ENCODE measurements at places on chromosomes 16 and 17.
A peak's percentile ranks its signal among the peaks of the same experiment; 100 is the strongest.

DNA sequence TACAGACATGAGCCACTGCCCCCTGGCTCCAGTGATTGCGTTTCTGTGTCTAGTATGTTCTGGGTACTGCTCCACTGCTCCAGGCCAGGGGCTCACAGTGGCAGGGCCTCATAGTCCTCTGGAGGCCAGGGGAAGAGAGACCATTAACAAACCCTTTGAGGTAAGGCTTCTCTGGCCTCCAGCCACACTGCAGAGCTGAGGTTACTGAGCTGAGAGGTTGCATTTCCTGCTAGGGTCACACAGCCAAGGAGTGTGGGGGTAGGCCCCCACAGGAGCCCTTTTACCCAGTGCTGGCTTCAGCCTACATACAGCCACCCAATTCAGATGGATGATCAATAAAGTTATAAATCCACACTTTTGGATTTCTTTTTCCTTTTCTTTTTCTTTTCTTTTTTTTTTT lies 50.4 kb upstream of the DLX4 start:
- no peak for ATAC-seq

DNA sequence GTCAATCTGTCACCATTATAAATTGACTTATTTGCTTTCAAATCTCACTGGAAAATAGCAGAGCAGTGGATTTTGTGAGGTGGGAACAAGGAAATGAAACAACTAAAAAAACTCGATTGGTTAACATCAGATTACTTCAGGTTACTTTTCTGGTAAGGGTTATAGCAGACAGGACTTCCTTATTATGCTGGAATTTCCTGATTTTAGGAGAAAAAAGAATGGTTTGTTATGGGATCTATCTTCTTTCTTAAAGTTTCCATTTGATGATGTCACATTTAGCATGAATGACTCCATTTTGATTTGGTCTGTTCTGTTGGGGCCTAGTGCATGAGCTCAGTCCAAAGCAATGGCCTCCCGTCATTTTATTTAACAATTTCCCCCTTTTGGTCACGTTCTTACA lies 210.6 kb downstream of the KCNJ2 start:
- no peak for ATAC-seq

- no peak for ATAC-seq
Measured at GRCh38 chr16:84735849-84736586, 36.2 kb downstream of the USP10 start.

- ATAC-seq: no peak
Measured at GRCh38 chr17:52515927-52516326, 357.4 kb upstream of the CA10 start.

GRCh38 chr16:3609895-3610697 lies 1.3 kb downstream of the SLX4 start:
- ATAC-seq: no peak

DNA sequence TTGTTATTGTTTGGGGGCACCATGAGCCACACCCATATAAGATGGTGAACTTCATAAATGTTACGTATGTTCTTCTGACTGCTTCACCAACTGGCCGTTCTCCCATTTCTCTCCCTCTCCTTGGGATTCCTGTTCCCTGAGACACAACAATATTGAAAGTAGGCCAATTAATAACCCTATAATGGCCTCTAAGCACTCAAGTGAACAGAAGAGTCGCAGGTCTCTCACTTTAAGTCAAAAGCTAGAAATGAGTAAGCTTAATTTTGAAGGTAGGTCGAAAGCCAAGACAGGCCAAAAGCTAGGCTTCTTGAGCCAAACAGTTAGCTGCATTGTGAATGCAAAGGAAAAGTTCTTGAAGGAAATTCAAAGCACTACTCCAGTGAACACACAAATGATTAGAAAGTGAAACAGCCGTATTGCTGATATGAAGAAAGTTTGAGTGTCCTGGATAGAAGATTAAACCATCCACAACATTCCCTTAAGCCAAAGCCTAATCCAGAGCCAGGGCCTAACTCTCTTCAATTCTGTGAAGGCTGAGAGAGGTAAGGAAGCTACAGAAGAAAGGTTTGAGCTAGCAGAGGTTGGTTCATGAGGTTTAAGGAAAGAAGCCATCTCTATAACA lies 25.8 kb downstream of the HLF start:
- no peak for ATAC-seq

GRCh38 chr16:57536306-57537193 lies at the start of gene CCDC102A:
Gene CCDC102A, minus strand, starts transcription at chr16:57536571. Its CDS starts 7,394 bp downstream, at chr16:57529177.
- ATAC-seq: peak; percentile 61

DNA sequence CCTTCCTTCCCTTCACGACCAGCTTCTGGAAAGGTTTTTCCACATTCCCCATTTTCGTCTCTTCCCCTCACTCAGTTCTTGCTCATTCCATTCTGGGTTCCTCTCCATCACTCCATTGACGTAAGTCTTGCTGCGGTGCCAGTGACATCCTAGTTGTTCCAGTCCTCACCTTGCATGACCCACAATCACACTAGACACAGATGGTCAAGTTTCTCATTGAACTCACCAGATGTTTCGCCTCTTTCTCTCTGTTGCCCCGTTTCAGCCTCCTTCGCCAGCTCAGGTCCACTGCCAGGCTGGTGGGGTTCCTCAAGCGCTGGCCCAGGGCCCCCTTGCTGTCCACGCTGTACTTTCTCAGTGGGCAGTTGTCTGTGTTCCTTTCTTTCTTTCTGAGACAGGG lies 43.4 kb downstream of the CCDC42 start:
- no peak for ATAC-seq

GRCh38 chr16:27193300-27193990 lies 9.9 kb upstream of the KDM8 start:
- ATAC-seq: peak; percentile 56

DNA sequence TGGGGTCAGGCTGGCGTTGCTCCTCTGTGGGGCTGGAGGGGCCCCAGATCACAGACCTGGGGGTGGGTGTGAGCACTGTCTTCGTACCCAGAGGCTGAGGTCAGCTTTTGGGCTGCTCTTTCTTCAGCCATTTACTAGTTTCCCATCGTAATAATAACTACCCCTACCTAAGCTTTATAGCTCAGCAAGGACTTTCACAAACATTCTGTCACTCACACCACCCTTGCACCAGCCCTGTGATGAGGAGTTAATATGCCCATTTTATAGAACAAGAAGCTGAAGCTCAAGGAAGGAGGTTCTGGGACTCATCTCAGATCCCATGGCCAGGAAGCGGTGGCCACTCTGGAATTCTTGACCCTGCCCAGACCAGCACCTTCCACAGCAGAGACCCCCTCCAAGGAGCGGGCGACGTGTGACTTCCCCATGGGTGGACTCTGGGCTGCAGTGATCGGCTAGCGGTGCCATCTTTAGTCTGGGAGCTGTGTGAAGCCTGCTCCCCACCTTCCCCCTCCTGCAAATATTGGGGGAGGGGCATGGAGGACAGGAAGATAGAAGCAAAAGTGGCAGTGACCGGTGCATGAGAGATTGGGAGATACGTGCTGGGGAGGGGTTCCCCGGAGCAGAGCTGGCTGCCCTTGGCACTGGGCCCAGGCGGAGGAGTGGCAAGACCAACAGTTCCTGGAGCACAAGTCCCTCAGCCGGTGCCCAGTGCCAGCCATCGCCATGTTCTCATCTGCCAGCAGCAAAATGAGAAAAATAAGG lies 81.8 kb upstream of the TOB1 start:
- ATAC-seq: no peak

- peak; percentile 91 for ATAC-seq
Measured at GRCh38 chr17:6913608-6914443, 82.0 kb upstream of the ALOX12 start.

DNA sequence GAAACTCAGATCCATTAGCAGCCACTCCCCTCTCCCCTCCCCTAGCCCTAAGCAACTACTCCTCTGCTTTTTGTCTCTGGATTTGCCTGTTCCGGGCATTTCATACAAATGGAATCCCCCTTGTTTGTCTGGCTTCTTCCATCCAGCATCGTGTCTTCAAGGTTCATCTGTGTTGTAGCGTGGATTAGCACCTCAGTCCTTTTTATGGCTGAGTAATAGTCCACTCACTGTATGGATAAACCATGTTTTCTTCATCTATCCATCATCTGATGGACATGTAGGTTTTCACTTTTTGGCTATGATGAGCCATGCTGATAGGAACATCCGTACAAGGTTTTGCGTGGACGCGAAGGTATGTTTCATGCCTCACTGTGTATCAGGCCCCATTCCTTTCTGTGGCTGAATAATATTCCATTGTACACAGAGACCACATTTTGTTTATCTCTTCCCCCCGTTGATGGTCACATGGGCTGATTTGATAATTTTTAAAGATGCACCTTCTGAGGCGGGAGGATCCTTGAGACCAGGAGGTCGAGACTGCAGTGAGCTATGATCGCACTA lies 8.9 kb upstream of the GSE1 start:
- ATAC-seq: no peak

DNA sequence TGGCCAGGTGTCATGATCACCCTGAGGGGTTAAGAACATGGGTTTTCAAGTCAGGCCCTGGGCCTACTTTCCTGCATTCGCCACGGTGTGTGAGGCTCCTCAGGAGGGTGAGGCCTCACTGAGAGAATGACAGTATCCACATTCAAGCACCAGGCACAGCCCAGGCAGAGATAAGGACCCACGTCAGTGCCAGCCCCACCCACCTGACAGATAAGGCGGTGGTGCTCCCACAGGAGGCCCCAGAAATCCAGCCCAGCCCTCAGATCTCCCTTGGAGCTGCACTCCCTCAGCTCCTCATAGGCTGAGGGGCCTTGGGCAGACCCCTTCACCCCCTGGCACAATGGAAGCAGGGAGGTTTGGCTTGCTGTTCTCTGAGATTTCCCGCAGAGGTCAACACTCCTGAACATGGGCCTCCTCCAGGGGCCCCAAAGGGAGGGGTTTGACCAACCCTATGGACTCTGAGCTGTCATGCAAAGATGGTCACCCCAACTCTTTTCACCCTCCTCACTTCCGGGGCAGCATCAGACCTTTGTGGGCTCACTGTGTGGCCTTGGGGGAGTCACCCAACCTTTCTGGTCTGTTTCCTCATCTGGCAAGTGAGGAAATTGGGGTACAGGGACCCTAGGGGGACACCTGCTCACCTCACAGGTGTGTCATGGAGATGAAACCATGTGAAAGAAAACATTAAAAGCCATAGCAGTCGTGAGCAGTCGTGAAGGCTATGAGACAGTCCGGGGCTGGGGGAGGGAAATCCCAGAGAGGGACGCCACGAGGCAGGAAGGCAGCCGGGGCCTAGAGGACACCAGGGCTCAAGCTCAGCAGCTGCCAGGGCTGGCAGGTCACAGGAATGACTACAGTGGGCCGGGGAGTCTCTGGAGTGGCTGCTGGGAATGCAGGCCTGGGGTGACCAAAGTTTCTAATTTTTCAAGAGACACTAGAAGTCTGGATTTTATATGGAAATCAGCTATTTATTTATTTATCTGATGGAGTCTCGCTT lies 15.4 kb downstream of the PLLP start:
- ATAC-seq: no peak

DNA sequence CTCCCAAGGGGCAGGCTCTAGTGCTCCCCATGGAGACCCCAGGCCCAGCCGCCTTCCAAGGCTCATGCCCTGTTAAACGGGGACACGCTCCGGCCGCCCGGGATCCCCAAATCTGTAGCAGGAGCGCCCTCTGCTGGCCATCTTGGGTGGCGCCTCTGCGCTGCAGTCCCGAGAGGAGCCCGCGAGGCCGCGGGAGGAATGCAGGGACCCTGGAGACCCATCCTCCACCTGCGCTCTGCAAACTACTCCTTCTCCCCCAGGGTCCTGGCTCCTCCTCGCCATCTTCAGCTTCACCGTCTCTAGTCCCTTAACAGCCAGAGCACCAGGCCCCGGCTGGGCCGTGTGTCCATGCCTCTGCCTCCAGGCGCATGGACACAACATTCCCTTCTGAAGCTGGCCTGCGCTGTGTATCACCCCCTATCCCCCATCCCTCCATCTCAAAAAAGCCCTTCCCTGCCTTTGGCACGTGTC lies 23.6 kb upstream of the KRT17 start:
- peak; percentile 95 for ATAC-seq

DNA sequence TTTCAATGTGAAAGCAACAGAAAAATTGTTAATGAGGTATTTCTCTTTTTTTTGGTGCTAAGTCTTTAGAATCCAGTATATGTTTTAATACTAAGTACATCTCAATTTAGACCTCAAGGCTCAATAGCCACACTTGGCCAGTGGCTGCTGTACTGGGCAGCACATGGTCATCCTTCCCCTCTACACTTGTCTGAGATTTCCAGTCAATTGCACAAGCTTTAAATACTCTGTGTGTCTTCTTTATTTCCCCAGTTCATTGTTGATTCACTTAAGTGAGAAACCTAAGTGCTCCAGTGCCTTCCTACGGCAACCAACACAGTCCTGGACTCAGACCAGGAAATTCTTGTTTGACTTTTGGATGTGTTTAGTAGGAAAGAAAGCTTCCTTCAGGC lies 62.2 kb downstream of the TNRC6C start:
- ATAC-seq: no peak

- ATAC-seq: no peak
Measured at GRCh38 chr17:78739331-78739931, 42.6 kb downstream of the CYTH1 start.

DNA sequence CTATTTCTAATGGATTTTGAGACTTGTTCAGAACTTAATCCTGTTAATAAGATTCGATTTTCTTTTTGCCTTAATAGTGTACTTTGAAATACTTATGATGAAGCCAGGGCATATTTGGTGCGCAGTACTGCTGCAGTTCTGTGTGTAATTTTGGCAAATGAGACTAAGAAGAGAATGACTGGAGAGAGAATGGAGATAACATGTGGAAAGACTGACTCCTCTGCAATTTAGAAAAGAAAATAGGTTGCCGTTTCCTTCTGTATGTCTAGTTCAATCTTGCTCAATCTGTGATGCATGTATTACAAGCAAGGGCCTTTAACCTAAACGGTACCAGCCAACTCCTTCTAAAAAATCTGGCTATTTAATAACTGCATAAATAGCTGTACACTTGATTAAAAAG lies 285.1 kb upstream of the CDH11 start:
- ATAC-seq: no peak
